Activated CD4-positive, alpha-beta T cell treated with anti-CD3 and anti-CD28 coated beads for 24 hours (primary cell): ENCODE measurements at places on chromosomes 2 and 18.

- no peak for DNase-seq
Measured at GRCh38 chr2:176039375-176039774, 37.3 kb upstream of the LNPK start.

GRCh38 chr2:46837704-46838103 is 77.9 kb downstream of the MCFD2 start:
- DNase-seq: no peak

GRCh38 chr18:59455728-59456276 is 96.7 kb upstream of the LMAN1 start:
- no peak for DNase-seq

DNA sequence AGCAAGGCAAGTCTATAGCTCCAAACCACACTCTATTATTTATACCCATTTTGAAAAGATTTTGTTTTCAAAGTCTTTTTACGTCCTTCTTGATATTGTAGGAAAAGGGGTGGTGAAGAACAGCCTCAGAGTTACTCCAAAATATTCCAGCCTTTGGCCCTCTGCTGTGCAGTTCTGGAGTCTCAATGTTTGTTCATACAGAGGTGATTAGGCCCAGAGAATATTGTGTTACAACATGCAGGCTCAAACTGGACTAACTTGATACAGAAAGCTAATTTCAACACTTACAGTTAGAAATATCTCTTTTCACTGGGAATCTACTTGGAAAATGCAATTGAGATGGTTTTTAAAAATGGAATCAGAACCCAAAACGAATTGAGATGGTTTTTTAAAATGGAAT is 40.4 kb upstream of the SLC25A52 start:
- no peak for DNase-seq

DNA sequence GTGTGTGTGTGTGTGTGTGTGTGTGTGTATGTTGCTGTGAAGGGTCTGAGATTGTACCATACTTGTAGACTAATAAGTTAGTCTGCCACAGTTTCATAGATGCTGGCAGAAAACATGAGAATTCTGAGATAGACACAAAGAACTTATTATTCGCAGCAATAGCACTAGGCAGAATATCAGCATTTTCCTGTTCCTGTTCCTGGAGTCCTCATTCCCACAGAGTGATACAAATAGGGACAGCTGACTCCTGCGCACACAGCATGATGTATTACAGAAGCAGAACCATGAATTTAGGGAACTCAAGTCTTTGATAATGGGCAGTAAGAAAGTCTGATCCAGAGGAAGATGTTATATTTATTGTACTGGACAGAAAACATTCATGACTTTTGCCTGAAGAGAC is 1466.3 kb downstream of the DPP10 start:
- DNase-seq: no peak

- peak; percentile 10 for DNase-seq
Measured at GRCh38 chr18:45384137-45384961, 230.9 kb upstream of the SLC14A2 start.

- DNase-seq: no peak
Measured at GRCh38 chr2:114631146-114631545, 188.7 kb downstream of the DPP10 start.

DNA sequence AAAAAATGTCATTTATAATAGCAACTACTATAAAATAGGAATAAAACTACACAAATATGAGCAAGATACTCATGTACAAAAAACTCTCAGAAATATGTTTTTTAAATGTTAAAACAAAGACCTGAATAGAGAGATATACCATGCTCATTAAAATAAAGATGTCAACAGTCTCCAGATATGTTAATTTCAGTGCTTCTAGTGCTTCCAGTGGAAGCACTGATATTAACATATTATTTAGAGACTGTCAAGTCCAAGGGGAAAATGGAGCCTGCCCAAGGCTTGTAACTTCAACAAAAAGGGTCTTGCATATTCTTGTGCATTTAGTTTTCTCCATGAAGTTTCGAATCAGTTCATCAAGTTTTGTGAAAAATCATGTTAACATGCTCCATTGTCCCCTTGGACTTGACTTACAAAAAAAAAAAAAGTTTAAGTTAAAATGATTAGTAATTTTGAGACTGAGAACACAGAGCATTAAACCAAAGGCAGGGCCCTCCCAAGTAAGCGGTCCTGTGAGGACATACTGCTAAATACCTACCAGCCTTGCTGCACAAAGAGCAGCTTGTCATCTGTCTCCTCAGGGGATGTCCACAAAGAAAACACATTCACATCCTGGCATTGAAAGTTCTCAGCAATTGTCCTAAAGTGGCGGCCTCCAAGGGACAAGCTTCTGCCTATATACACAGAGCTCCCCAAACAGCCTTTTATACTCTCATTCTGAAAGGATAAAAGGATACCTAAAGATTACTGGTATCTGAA is 501.9 kb upstream of the CHAC2 start:
- no peak for DNase-seq

DNA sequence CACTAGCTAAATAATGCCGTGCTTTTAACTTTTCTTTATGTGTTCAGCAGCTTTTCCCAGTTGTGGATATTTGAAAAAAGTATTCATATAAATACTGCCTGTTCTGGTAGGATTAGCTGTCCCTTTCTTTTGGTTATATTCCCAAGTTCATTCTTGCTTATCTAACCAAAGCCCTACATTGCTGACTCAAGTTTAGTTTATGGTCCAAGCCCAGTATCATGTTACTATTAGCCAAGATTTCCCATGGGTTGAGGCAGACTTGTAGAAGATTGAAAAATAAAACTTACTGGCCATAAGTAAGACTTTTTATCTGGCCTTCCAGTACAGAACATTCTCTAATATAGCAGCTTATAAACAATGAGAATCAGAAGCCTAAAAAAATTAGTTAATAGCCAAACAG is 49.7 kb upstream of the NFE2L2 start:
- no peak for DNase-seq

DNA sequence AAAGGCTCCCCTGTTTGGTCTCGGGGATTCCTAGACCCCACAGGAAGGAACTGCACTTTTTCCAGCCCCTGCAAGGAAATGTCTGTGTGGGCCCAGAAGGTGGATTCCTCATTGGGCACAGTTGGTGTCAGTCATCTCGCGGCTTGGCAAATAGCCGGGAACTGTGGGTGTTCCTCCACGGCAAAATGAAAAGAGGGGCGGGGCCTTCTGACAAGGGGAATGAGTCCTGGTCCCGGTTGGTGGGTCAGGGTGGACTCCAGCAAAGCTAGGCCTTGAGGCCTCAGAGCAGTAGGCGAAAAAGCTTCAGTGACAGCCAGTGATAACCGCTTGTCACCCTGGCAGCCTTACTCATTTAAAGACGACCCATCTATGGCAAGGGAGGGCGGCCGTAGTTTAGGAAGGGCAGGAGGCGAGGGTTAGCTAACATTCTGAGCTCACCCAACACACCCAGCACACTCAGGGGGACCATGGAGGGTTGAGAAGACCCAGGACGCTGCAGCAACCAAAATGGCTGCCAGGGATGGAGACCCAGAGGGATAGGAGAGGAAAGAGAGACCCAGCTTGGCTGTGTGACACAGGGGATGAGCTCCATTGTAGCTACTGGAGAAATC is 16.5 kb downstream of the SLC4A3 start:
- no peak for DNase-seq

GRCh38 chr2:15284614-15285013 is 276.5 kb downstream of the NBAS start:
- no peak for DNase-seq

- DNase-seq: no peak
Measured at GRCh38 chr2:104855221-104856085, 1.5 kb downstream of the POU3F3 start.

DNA sequence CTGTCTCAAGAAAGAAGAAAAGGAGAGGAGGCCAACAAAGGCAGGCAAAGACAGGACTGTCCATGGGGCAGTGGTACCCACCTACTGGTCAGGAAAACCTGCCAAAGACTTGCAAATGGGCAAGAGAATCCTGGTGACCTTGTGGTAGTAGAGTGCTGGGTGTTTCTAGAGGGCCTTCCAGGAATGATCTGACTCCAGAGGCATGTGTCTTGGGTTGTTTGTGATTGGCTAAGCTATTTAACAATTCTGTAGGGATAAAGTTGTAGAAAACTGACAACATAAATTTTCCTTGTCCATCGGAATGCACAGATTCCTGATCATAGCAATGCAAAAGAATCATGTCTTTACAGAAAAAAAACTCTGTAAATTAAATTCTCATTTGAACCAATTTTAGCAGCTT is 68.5 kb upstream of the ZNF532 start:
- no peak for DNase-seq

DNA sequence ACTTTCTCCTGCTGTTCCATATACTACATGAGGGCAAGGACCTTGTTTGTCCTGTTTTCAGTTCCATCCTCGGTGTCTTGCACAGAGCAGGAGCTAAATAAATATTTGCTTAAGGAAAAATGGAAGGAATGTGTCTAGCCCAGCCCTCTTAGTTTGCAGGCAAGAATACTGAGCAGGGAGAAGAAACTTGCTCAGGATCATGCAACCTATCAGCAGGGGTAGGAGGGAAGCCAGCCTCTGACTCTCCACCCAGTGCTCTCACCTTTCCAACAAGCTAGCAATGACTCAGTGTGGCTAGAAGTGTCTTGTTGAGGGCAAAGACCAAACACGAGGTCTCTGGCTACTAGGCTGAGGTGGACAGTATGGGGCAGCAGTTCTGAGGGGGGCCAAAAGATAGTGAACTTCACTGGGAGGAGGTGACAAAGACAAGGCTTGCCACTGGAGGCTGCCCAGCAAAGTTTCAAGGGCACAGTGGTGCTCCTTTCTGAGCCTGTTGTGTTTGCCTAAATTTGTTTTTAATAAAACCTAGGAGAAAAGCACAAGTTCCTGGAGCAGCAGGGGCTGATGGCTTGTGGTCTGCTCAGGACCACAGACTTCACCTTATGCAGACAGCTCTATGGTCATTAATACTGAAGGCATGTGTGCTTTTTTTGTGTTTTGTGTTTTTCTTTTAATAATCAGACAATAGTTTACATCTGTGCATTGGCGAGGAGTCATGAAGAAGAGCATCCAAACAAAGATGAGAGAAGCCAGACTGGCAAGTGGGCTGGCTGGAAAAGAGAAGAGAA is 49.1 kb upstream of the CTAGE1 start:
- no peak for DNase-seq

DNA sequence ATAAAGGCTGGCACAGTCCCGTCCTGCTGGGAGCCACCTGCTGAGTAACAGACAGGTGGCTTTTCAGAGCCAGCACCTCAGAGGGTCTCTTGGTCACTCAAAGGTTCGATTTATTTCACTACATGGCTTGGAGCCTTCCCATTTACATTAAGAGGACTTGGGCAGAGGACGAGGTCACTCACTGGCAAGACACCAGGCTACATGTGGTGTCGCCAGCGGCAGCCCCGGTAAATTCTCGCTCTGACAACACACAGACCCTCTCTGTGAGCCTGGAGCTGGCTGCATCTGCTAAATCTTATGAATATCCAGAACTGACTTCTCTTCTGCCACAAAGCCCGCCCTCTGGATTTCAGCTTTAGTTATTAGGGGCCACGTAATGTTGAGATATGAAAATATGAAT is 254.7 kb downstream of the VAPA start:
- DNase-seq: no peak

GRCh38 chr2:128325611-128326181 is 7.0 kb upstream of the HS6ST1 start:
- DNase-seq: no peak

GRCh38 chr2:134146620-134147019 is 107.3 kb upstream of the MGAT5 start:
- DNase-seq: no peak

GRCh38 chr2:184830531-184830930 is 232.2 kb downstream of the ZNF804A start:
- no peak for DNase-seq
